Stomach (tissue), 19 donors: ENCODE measurements at places on chromosomes 7 and 10. TPM values are rescaled to one million over a fixed set of nuclear protein-coding genes. Genes with fewer than 3 reads are reported as not detected.

Gene SH2B2
- total RNA-seq, result 5.8 TPM

Gene UPK3BL1
- total RNA-seq, result 28.3 TPM

Gene CC2D2B
- total RNA-seq, result 9.2 TPM

- peak; percentile 81 for DNase-seq
- H3K4me3 ChIP-seq, result peak overlapping the region; percentile 62
- H3K27me3 ChIP-seq, result no peaks in the 10 kb centered on the region
- H3K36me3 ChIP-seq, result peaks cover 17% of the 10 kb centered on the region
- peak overlapping the region; percentile 94 for H3K27ac ChIP-seq
Measured at GRCh38 chr10:89414879-89415821, 782 bp downstream of the IFIT5 start.

- no peaks in the 10 kb centered on the region for H3K36me3 ChIP-seq
- no peak for DNase-seq
- no peak overlapping the region for H3K4me3 ChIP-seq
- H3K27ac ChIP-seq, result no peak overlapping the region
- H3K4me1 ChIP-seq, result no peaks in the 10 kb centered on the region
Measured at GRCh38 chr7:19009241-19009935, 108.0 kb downstream of the TWIST1 start.

DNA sequence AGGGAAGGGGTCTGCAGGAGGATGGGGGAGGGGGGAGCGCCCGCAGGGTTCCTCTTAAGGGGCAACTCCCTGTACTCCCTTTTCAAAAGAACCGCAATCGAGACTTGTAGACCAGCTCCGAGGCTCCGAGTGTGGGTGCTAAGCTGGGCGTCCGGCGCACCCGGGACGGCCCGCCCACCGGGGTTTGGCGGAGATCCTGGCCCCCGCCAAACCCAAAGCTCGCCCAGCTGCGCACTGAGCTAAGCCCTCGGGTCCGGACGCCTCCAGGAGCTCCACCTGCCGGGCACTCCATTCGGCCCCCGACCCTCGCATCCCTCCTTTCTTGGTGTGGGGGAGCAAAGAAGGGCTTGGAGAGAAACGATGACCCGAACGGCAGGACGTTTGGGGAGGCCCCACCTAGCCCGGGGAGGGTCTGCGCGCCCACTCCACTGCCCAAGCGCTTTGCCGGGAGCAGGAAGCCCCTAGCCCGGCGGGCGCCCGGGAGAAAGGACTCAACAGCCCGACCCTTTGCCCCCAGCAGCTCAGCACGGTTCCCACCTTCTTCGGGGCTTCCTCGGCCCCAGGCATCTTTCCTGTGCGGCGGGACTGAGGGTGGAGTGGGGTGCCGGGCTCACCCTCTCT, 651 bp downstream of the AFAP1L2 start:
- peak overlapping the region; percentile 66 for H3K4me3 ChIP-seq
- no peak for DNase-seq
- H3K27me3 ChIP-seq, result no peaks in the 10 kb centered on the region

DNA sequence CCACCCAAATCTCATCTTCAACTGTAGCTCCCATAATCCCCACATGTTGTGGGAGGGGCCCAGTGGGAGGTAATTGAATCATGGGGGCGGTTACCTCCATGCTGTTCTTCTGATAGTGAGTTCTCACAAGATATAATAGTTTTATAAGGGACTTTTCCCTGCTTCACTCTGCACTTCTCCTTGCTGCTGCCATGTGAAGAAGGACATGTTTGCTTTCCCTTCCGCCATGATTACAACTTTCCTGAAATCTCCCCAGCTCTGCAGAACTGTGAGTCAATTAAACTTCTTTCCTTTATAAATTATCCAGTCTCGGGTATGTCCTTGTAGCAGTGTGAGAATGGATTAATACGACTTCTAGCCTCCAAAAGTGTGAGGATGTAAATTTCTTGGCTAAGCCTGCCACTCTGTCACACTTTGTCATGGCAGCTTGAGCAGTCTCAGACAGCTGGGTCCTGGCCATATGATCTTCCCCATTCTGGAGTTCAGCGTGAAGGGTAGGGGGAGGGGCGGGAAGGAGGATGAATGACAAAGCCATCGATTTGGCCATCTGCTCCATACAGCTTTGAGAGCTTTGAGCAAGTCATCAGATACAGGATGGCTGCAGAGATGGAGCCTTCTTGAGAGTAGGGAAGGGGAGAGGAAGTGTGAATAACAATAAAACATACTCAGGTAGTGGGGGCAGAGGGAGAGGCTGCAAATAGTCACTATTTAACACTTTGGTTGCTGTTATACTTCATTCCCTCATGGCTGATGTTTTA, 19.1 kb upstream of the INPP5F start:
- no peaks in the 10 kb centered on the region for H3K27me3 ChIP-seq
- H3K36me3 ChIP-seq, result no peaks in the 10 kb centered on the region
- no peaks in the 10 kb centered on the region for H3K4me1 ChIP-seq
- H3K27ac ChIP-seq, result no peak overlapping the region

DNA sequence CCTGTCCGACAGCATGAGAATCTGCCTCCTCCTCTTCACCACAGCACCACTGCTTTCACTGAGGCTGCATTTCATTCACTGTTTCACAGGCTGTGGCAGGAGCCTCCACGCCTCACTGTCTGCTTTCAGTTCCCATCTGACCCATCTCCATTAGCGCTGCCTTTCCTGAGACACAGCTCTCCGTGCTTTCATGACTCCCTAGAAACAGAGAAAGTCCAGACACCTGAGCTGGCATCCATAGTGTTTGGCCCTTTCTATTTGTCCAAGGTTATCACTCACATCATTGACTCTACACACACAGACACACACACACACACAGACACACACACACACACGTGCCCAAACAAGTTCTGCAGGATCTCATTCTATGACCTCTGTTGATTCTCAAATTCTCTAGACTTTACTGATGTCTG, 5.2 kb downstream of the LGI1 start:
- no peak overlapping the region for H3K4me3 ChIP-seq
- peaks cover 3% of the 10 kb centered on the region for H3K4me1 ChIP-seq
- H3K36me3 ChIP-seq, result no peaks in the 10 kb centered on the region
- DNase-seq, result no peak

Gene EDRF1
- total RNA-seq, result 14.0 TPM

Gene ASB10
- not detected for total RNA-seq

Gene NEUROG3
- total RNA-seq, result not detected

Gene MKI67
- total RNA-seq, result 9.6 TPM

- no peaks in the 10 kb centered on the region for H3K36me3 ChIP-seq
- no peak overlapping the region for H3K27ac ChIP-seq
- no peak for DNase-seq
- no peaks in the 10 kb centered on the region for H3K27me3 ChIP-seq
- no peaks in the 10 kb centered on the region for H3K4me1 ChIP-seq
- no peak overlapping the region for H3K4me3 ChIP-seq
Measured at GRCh38 chr7:37961251-37961650, 40.8 kb downstream of the EPDR1 start.

- no peaks in the 10 kb centered on the region for H3K36me3 ChIP-seq
- H3K27me3 ChIP-seq, result no peaks in the 10 kb centered on the region
- H3K4me3 ChIP-seq, result no peak overlapping the region
- peaks cover 13% of the 10 kb centered on the region for H3K4me1 ChIP-seq
- no peak for DNase-seq
- H3K27ac ChIP-seq, result no peak overlapping the region
Measured at GRCh38 chr7:25031432-25031831, 51.5 kb upstream of the OSBPL3 start.

Gene SCART1
- total RNA-seq, result 9.3 TPM

GRCh38 chr7:8064828-8065227, 96.2 kb downstream of the GLCCI1 start:
- DNase-seq, result no peak
- peaks cover 31% of the 10 kb centered on the region for H3K36me3 ChIP-seq
- no peak overlapping the region for H3K27ac ChIP-seq
- peaks cover 6% of the 10 kb centered on the region for H3K4me1 ChIP-seq

Gene GATA3
- total RNA-seq, result 1.2 TPM

Gene FLNC
- total RNA-seq, result 62.4 TPM

DNA sequence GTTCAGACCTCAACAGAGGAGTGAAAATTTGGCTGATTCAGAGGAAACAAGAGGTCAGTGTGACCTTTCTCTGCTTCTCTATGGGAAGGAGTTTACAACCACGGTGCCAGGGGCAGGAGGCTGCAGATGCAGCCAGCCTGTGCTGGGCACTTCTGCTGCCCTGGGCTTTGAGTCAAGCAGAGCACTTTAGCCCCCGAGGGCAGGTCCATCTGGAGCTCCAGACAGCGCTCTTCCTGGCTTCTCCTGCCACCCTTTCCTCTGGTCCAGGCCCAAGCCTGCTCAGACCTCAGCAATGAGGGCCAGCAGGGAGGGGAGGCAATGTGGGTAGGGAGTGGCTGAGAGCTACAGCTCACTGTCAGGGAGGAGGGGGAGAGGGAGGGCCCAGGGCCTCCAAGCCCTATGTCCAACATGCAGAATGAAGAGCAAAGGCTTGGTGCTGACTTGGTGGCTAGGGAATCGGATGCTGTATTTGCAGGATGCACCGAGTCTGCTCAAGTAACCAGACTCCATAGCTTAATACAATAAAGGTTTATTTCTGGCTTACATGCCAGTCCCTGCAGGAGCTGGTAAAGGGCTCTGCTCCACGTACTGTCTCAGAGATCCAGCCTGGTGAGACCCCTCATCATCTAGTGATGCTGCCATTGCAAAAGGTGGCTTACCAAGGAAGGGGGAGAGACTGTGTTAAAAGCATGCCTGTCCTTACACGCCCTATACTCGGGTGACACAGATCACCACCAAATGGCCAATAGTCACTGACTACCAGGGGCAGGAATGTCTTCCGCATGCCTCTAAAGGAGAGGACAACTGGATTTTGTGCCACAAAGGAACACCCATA, 481.6 kb downstream of the RPS24 start:
- DNase-seq, result peak; percentile 42
- peaks cover 38% of the 10 kb centered on the region for H3K4me1 ChIP-seq
- H3K36me3 ChIP-seq, result no peaks in the 10 kb centered on the region

DNA sequence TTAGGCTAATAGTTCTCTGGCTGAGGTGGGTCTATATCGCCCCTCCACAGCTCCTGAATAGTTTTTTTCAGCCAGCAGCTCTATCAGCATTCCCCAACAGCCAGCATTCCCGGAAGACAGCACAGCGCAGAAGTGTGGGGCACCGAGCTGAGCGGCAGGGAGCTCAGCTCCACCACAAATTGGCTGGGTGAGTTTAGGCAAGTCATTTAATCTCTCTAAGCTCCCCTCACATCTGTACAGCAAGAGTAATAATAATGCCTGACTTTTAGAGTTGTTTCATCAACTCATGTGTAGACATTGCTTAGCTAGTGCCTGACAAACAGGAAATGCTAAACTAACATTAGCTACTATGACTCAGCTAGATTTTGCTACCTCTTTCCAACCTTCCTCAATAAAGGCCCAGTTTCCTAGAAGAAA, 247.9 kb upstream of the PTN start:
- no peaks in the 10 kb centered on the region for H3K27me3 ChIP-seq
- no peaks in the 10 kb centered on the region for H3K36me3 ChIP-seq
- H3K4me1 ChIP-seq, result no peaks in the 10 kb centered on the region
- no peak for DNase-seq
- H3K27ac ChIP-seq, result no peak overlapping the region

DNA sequence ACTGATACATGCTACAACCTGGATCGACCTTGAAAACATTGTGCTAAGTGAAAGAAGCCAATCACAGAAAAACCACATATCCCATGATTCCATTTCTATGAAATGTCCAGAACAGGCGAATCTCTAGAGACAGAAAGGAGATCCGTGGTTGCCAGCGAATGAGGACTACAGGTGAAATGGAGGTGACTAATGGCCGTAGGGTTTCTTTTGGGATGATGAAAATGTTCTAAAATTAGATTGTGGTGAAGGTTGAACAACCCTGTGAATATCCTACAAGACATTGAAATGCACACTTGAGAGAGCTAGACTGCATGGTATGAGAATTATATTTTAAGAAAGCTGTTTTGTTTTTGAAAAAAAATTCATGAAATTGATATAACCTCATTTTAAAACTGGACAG, 188.5 kb upstream of the PLXNA4 start:
- no peak overlapping the region for H3K27ac ChIP-seq
- H3K4me1 ChIP-seq, result no peaks in the 10 kb centered on the region
- no peak overlapping the region for H3K4me3 ChIP-seq

Gene BUB3
- 132 TPM for total RNA-seq
